Activated CD4-positive, alpha-beta T cell treated with anti-CD3 and anti-CD28 coated beads for 1 hour (primary cell): ENCODE measurements at places on chromosomes 3 and 15.

GRCh38 chr3:194138732-194139070 lies 2.8 kb downstream of the HES1 start:
- no peak for DNase-seq

DNA sequence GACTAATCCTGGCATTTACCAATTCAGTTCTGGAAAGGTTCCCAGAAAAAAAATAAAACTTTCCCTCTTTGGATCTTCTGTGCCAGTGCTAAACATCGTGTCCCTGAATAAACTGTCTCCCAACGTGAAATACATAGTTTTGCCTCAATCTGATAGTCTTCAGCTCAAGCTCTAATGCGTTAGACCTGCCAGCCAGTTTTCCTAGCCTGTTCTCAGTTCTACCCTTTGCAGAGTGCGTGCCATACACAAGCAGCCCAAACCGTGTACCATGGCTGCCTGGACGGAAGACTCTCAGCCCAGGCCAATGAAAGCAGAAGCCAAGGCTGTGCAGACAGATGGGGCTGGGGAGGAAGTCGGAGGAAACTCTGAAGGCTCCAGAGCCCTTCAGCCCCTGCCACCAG lies 11.4 kb upstream of the OCA2 start:
- DNase-seq, result no peak

- DNase-seq, result no peak
Observed at GRCh38 chr15:85974348-85974705, 105.3 kb upstream of the AGBL1 start.

- no peak for DNase-seq
Observed at GRCh38 chr3:128551867-128552266, 58.9 kb upstream of the GATA2 start.

DNA sequence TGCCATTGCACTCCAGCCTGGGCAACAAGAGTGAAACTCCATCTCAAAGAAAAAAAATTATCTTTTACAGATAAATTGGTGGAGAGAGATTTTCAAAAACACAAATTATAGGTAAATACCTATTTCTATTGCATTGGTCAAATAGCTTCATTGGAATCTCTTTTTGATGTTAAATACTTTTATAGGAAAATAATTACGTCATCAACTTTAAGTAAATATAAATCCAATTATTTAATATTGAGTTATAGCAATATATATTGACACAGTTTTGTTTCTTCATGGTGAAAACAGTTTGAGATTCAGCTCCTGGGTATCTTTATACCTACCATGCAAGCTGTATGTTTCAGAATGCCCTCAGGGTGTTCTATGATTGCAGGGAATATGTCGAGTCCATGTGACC lies 172.1 kb downstream of the TP63 start:
- no peak for DNase-seq

GRCh38 chr3:31704591-31705179 lies 172.0 kb downstream of the STT3B start:
- no peak for DNase-seq

- DNase-seq, result no peak
Observed at GRCh38 chr3:191135175-191135574, 63.9 kb upstream of the OSTN start.

DNA sequence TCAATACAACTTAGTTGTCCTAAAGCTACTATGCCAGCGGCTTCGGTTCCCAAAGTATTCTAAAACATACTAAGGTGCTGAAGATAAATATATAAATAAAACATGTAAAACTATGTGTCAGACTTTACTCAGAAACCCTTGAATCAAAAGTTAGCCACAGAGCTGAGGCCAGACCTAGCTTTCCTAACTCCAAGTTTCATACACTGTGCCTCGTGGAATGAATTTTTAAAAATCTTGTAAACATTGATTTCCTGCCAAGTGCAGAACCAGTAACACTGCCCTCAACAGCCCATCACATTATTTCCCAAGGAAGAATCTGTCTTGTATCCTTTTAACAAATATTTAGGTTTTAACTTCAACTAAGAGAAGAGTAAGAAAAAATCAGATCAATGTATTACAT lies 36.4 kb downstream of the TAMM41 start:
- no peak for DNase-seq

- DNase-seq, result no peak
Observed at GRCh38 chr3:96831175-96831574, 16.8 kb downstream of the EPHA6 start.

DNA sequence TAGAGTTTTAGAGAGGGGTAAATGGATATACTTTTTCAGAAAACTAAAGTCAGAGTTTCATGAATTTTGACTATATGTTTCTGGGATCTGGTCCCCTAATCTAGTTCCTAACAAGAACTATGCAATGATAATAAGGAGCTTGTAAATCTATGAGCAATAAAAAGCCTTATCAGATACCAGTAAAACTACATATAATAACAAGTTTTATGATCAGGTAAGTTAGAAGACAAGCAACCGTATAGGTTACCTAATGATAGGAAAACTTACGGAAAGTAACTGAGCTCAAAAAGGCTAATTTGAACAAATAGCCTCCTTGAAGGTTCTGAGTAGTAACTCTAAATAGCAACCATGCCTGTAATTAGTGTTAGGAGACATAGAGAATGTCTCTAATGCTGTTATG lies 21.0 kb downstream of the MIX23 start:
- no peak for DNase-seq

GRCh38 chr3:27723815-27724458 lies 1.8 kb upstream of the EOMES start:
- DNase-seq, result no peak

DNA sequence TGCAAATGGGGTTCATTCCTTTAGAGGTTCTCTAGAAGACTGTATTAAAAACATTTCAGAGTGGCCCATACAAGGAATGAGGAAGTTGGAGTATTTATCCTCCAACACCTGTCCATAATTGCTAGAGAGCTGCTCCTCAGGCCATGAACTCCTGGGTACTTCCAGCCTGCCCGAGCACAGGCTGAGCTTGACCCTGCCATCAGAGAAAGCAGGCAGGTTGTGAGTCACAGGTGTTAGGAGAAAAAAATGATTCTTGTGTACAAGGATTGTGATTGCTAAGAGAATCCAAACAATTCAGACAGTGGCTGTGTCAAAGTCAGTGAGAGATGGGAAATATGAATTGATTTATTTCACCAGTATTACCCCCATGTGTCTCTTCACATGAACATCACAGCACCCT lies 156.8 kb upstream of the GADL1 start:
- DNase-seq, result no peak

- DNase-seq, result no peak
Observed at GRCh38 chr3:157418104-157418503, 18.5 kb upstream of the PTX3 start.

- peak; percentile 43 for DNase-seq
Observed at GRCh38 chr3:9727041-9727595, 4.4 kb upstream of the BRPF1 start.

GRCh38 chr15:79969146-79969545 lies 1.9 kb downstream of the BCL2A1 start:
- DNase-seq, result no peak

- DNase-seq, result no peak
Observed at GRCh38 chr3:13828501-13829265, 51.2 kb downstream of the WNT7A start.

- DNase-seq, result no peak
Observed at GRCh38 chr15:29903785-29904464, 81.7 kb upstream of the TJP1 start.

- no peak for DNase-seq
Observed at GRCh38 chr15:55970286-55970685, 23.1 kb downstream of the NEDD4 start.

GRCh38 chr3:43266995-43267394 lies 19.3 kb upstream of the SNRK start:
- no peak for DNase-seq

GRCh38 chr3:139954146-139954860 lies 19.3 kb downstream of the CLSTN2 start:
- DNase-seq, result no peak

DNA sequence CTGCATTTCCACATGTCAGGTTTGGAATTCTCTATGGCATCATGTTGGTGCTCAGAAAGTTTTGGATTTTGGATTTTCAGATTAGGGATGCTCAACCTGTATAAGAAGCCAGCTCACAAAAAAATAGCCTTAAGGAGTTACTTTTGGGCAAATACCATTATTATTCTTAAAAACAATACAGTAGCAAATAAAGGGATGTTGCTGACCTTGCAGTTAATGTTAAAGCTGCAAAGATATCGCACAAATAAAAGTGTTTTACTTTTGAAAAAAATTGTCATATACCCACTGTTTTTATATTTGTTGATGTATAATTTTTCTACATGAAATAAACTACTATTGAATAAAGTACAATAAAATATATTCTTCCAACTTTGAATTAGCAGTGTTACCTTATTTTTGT lies 60.1 kb downstream of the LYSMD4 start:
- DNase-seq, result no peak

DNA sequence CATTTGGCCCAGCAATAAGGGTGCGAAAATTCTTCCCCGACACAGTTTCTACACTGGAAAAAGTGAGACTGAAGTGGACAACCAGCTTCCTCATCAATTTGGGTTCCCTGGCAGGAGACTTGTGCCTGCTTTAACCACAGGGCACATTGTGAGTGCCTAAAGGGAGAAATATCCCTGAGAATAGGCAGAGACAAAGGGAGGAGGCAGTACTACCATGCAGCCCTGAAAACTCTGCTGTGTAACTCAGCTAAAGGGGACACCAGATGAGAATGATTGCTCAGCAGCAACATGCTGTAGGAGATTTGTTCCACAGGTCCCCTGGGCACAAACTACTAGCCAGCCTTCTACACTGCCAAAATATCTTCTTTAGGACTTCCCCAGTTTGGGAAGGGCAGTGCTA lies 15.6 kb upstream of the KPNA4 start:
- no peak for DNase-seq

DNA sequence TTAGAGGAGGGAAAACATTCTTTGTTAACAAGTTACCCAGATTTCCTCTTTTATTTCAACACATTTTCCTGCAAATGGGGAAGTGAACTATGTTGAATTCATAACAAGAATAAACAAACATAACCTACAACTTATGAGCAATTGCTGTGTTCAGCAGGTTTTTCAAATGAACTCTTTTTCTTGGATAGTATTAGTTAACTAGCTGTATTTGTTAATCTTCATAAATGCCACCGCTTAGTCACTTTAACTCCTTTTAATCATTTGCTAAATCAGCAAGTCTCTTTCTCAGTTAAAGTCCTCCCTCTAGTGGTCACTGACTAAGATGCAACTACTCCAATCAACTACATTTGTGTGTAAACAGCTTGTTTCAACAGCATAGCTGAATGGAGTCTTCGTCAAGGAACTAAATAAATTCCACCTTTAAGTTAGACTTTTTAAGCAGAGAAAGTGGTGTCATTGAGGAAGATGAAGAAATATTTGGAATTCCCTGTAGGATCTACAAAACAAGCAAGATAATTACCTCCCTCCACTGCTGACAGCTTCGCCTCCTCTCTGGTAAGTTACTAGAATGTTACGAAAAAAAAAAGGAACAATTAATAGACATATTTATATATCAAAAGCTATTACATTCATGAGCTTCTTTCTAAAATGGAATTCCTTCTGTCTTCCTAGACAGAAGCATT lies 1122.0 kb downstream of the ROBO1 start:
- DNase-seq, result no peak

GRCh38 chr15:42118650-42119445 lies 24.5 kb upstream of the PLA2G4D start:
- no peak for DNase-seq

DNA sequence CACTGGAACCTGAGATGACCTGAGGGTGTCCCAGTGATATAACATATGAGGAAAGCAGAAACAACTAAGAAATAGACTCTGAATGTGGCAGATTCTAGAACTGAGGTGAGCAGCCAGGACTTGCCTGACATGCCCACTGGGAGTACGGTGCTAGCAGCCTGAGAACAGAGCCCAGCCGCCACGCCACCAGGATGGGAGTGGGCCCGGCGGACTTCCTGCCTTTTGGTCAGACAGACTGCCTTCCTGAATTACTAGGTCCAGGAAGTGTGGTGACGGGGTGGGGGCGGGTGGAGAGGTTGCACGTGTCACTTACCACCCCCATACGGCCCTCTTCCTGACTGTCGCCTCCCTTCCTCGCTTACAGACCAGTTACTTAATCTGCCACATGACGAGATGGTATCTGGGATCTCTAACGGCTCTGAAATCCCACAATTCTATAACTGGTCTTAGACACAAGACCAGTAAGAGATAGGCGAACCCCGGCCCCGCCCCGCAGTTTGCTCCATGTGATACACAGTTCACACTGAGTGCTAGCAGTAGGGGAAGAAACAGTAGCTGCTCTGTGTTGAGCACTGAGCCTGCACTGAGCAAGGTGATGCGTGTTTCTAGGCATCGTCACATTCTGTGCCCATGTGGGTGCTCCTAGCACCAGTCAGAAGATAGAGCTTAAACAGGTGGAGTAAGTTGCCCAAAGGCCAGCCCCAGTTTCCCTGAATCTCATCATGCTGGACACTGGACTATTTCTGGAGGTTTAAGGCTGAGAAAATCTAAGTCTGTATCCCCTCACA lies 95.7 kb downstream of the CPN2 start:
- DNase-seq, result no peak

- DNase-seq, result no peak
Observed at GRCh38 chr15:38021259-38021658, 86.8 kb downstream of the TMCO5A start.

DNA sequence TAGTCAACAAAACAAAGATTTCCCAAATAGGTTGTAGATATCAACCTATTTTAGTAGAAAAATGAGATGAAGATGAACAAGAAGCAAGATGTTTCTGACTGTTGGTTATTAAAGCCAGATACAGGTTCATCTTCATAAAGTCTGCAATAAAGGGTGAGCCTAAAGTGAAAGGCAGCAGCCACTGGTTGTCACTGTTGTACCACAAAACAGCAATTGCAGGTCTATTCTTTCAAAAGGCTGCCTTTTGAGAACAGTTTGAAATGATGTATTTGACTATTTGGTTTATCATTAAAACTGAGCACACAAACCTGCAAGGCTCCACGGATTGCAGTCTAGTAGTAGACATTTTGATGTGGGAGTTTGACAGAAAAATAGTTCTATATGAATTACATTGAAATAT lies 543.4 kb downstream of the GBE1 start:
- DNase-seq, result no peak

DNA sequence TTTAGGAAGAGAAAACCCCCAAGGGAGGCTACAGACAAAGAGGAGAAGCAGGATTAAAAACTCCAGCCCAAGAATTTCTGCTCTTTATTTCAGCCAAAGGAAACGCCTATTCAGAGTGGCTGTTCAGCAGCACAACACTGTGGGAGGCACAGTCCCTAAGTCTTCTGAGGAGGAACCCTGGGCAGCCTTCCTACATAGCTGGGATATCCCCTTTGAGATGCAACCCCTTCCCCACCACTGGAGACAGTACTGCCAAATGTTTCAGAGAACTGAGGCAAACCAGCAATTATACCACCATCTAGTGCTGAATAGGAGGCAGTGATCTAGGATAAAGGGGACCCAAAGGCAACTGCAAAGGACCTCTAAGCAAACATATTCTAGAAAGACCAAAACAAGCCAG lies 168.1 kb downstream of the VPS13C start:
- DNase-seq, result no peak

DNA sequence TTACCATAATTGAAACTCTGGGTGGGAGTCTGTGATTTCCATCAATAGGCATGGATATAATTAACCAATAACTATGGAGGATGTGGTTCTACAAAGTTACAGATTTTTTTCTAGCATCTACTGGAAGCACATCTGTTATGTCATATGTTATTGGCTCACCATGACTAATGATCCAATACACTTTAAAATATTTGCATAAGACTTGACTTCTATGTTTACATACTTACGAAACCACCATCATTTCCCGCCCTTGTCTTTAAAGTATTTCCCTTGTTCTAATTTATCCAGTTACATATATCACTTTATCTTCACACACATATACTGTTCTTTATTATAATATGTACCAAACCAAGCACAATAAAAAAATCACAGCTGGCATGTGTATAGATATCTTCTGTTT lies 380.3 kb upstream of the CBLB start:
- no peak for DNase-seq
